ENCODE measurements at places on chromosomes 3 and 15. TPM values are rescaled to one million over a fixed set of nuclear protein-coding genes. Genes with fewer than 3 reads are reported as not detected.

The POPDC2 gene
- total RNA-seq, result 3.8 TPM

The MYO1E gene
- total RNA-seq, result 34.5 TPM

The CHRFAM7A gene
- 12.7 TPM for total RNA-seq

The GADL1 gene
- total RNA-seq, result 0.12 TPM

The C2CD4A gene
- not detected for total RNA-seq

The CILP gene
- 0.14 TPM for total RNA-seq

The STX19 gene
- total RNA-seq, result not detected

The TXNRD3 gene
- 13.8 TPM for total RNA-seq

The SEMA3B gene
- total RNA-seq, result 2.9 TPM

GRCh38 chr3:46614431-46614830 is 2.1 kb downstream of the FAM240A start:
- DNase-seq, result no peak

DNA sequence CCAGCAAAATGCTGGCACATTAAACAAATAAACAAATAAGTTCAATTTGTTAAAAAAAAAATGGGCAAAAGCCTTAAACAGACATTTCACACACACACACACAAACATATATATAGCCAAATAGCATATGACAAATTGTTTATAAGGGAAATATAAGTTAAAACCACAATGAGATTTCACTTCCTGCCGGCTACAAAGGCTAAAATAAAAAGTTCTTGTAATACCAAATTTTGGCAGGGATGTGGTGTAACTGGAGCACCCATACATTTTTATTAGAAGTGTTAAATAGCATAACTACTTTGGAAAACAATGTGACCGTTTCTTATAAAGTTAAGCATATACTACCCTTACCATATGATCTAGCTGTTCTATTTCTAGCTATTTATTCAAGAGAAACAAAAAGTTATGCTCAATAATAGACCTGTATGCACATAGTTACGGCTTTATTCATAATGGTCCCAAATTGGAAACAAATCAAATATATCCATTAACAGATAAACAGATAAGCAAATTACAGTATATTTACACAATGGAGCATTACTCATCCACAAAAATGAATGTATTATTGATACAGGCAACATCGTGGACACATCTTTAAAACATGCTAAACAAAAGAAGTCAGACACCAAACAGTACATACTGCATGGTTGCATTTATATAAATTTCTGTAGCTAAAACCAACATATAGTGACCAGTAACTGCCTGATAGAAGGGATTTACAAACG is 93.9 kb downstream of the EOMES start:
- DNase-seq, result no peak

GRCh38 chr3:169846458-169847193 is 23.1 kb downstream of the LRRC31 start:
- no peak for DNase-seq

DNA sequence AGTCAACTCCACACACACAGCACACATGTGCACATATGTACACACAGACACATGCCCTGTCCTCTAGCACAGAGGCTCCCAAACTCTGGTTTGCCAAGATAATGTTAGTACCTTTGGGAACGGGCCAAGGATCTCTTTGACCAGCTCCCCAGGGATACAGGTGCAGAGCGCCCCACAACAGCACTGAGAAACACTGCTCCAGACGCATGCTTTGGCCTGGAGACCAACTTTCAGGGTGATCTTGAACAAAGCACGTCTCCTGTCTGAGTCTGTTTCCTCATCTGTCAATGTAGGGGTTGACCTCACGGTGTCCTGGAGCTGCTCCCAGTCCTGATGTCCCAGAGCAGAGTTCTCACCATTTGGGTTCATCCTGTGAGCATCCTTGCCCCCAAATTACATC is 15.9 kb upstream of the SKOR1 start:
- DNase-seq, result no peak

DNA sequence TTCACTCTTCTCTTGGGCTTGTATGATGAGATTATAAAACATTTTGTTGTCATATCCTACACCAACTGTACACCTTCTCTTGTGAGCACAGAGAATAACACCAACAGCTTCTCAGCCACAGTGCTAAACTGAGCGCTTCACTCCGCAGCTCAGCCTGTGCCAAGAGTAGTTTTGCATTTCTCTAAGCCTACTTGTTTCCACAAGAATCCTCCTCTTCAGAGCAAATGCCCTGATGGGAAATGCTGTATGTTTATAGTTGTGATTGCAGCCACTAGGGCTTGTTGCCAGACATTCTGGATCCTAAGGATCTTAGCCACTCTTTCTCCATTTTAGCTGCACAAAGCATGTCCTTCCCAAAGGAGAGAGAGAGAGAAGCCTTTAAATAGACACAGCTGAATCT is 138.8 kb upstream of the PLXND1 start:
- DNase-seq, result no peak

Data from neural crest cell (in vitro differentiated cells).